ENCODE measurements at places on chromosomes 12 and 14.

DNA sequence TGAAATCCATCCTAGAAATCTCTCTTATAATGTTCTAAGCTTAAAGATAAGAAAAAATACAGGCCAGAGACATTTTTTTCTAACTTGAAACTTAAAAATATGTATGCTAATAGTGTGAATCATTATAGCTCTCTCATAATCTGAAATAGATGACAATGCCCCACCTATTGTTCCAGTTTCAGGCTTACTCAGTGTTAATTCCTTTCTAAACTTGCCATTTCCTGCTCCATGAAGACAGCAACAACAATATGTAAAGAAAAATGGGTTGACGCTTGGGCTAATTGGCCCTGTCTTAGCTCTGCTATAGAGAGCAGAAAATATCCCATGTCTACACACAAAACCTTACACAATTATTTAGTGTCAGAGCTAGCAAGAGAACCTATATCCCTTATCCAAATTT lies 37.1 kb downstream of the LMO3 start:
- DNase-seq = no peak

GRCh38 chr14:67453575-67454300 lies 34.8 kb downstream of the TMEM229B start:
- no peak for DNase-seq

- DNase-seq = no peak
These were observed 1.4 kb upstream of the STON2 start for GRCh38 chr14:81401420-81402122.

DNA sequence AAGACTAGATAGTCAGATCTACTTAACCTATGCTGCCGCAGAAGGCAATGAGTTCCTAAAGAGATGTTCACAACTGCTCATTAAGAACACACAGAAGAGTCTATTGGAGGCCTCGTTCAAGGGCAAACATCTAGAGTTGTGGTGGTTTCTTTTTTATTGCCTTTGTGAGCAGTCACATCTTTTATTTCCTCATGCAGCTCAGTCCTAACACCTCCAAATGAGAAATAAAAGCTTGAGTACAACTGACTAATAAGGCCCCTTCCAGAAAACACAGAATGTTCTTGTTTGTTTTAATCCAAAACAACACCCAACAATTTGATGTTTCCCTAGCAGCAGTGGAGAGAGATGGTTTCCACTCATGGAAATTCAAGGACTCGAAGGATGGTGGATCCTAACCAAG lies 123.5 kb upstream of the NOS1 start:
- DNase-seq = no peak

- peak; percentile 87 for DNase-seq
These were observed 31.5 kb downstream of the TMEM132D start for GRCh38 chr12:129871991-129872972.

GRCh38 chr12:94872971-94873733 lies 130.3 kb downstream of the NDUFA12 start:
- DNase-seq = no peak

DNA sequence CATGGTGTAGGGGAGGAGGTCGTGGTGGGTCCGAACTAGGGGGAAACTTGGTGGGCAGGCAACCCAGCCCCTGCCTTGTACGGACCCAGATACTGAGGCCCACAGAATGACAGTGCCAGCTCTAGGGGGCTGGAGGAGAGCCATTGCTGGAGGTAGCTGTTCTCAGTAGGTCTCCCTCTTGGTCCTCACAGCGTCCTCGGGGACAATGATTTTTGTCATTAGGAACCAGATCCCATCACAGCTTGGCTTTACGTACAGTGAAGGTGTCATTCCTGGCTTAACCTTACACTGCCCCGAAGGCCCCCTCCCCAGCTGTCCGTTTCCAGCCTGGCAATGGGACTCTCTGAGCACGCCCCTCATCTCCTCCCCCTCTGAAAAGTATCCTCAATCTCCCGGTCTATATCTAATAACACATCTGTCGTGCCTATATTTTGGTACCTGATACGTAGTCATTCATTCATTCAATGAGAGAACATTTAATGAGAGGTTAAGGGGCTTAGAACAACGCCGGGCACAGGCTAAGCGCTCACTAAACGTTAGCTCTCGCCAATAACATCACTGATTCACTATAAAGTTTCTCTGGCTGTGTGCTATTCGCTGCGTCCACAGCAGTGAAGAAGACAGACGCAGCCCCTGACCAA lies 597 bp upstream of the DYNC1H1 start:
- no peak for DNase-seq

DNA sequence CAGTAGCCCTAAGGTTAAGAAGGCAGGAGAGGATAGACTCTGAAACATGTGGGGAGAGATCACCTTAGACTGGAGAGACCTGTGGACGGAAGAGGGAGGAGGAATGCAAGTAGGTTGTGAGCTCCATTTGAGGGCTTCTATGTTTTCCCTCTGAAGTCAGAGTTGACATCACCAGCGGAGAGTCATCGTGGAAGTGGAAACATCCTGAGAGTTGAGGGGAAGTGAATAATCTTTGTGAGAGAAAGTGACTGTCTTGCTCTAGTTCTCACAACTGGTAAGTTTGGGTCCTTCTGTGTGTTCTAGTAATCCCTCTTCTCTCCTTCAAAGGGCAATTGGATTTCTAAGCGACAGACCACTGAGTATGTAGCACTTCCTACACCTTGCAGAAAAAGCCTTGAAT lies 103.6 kb upstream of the CCND2 start:
- no peak for DNase-seq

DNA sequence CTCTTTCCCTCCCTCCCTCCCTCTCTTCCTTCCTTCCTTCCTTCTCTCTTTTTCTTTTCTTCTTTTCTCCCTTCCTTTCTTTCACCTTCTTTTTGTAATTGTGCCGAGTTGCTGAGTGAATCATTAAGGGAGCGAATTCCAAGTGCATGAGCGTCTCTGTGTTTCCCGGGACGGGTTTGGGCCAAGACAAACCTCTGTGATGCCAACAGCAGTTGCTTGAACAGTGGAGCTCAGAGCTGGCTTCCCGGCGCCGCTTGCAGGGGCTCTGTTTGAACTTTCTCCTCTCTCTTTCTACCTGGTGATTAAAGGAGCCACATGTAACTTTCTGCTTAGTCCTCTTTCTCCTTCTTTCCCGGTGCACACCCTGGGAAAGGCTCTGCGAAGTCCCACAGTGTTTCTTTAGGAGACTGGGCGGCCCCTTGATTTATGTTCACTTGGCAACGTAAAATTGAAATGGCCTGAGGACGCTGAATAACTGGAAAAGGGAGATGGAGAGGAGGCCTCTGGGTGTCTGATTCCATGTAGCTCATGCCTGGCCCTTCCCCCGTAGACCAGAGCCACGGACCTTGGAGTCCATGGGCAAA lies 33.7 kb upstream of the MAP1LC3B2 start:
- DNase-seq = no peak

- DNase-seq = no peak
These were observed 3.3 kb downstream of the PARP11 start for GRCh38 chr12:3869865-3870264.

- DNase-seq = no peak
These were observed 154.2 kb downstream of the PLCZ1 start for GRCh38 chr12:18583655-18584054.

DNA sequence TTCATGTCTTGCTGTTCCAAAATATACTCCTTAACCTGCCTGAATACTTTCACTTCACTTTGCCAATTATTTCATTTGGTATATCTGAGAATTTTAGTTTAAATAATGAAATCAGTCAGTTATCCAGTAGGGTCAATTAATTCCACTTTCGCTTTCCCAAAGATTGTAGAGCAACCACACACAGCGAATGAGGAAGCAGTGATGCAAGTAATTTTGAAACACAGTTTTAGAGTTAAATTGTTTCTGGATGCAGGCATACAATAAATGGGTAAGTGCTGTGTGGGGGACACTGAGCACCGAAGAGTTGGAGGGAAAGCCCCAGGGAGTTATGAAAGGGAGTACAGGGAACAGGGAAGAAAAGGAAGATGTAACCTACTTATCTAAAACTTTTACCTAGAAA lies 62.8 kb downstream of the TSHR start:
- DNase-seq = no peak

- DNase-seq = peak; percentile 69
These were observed 51.4 kb upstream of the OAS1 start for GRCh38 chr12:112855375-112855774.

DNA sequence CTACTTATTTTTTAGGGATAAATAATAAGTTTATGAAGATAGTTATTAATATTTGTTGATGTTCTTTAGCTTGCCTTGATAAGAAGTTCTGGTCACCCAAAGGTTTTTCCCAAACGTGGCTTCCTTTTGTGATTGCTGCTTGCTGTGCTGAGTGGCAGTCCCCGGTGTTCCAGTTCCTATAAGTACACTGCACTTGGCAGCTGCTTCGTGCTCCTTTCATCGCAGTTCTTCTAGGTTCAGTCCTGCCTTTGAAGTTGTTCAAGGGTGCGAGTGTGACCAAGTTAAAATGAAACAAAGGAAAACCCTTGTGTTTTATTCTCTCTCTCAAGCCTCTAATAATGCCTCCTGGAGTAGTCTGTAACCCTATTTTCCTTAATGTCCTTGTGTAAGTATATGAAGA lies 128.5 kb upstream of the ATF1 start:
- no peak for DNase-seq

DNA sequence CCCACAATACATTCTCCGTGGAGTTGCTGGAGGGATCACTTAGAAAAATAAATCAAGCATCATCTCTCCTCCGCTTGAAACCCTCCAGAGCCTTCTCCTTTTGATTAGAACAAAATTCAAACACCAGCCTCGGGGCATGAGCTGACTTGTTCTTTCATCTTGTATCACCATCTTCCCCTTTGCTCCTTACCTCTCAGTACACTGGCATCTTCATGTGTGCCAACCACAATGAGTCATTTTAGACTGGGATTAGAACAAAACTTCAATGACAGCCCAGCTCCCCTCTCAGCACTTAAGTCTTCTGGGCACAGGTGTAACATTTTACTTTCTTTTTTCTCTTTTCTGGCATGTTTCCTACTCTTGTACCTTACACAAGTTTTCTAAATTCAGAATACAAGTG lies 1159.2 kb upstream of the TMEM132C start:
- DNase-seq = no peak

- no peak for DNase-seq
These were observed 133.1 kb downstream of the SLC15A4 start for GRCh38 chr12:128690641-128691040.

GRCh38 chr12:87383680-87384079 lies 645.5 kb downstream of the C12orf50 start:
- no peak for DNase-seq

GRCh38 chr14:58138714-58139482 lies 13.1 kb downstream of the ARMH4 start:
- DNase-seq = no peak

- no peak for DNase-seq
These were observed 43.9 kb upstream of the SYCP3 start for GRCh38 chr12:101783150-101783549.

DNA sequence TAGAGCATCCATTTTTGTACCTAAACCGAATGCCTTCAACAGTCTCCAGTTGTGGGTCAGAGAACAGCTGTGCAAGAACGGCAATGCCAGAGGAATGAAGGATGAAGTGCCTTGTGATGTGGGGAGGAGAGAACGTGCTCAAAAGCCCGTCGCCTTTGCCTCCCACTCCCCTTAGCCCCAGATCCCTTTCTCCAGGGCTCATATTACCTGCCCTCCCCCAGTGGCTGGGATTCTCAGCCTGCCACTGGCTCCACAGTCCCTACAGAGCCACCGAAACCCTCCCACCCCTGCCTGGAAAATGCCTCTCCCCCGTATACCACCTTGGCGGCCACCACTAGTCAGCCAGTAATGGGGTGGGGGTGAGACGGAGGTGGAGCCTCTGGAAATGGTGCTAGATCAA lies 158.5 kb downstream of the ZFP36L1 start:
- DNase-seq = no peak

- no peak for DNase-seq
These were observed 14.8 kb upstream of the GABARAPL1 start for GRCh38 chr12:10197879-10198278.

- DNase-seq = no peak
These were observed 103.0 kb upstream of the SFSWAP start for GRCh38 chr12:131607658-131608447.

- DNase-seq = peak; percentile 15
These were observed 113.7 kb downstream of the LMO3 start for GRCh38 chr12:16492240-16492639.

- no peak for DNase-seq
These were observed 11.2 kb upstream of the LRP1-AS start for GRCh38 chr12:57158665-57159064.

DNA sequence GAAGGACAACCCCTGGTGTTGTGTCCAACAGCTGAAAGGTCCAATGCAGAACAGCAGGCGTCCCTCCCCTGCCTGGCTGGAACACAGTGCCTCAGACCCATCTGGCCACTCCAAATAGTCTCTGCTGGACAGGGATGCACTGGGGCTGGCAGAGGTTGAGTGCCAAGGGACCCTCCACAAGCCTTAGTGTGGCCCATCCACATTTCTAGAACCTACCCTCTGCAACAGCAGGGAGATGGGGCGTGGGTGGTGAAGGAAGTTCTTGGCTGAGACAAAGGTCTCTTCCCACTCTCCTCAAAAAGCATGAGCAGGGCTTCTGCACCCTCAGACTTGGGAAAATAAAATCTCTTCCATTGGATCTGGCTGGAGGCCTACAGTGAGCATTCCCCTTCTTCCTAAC lies 36.5 kb downstream of the LTBP2 start:
- DNase-seq = no peak

DNA sequence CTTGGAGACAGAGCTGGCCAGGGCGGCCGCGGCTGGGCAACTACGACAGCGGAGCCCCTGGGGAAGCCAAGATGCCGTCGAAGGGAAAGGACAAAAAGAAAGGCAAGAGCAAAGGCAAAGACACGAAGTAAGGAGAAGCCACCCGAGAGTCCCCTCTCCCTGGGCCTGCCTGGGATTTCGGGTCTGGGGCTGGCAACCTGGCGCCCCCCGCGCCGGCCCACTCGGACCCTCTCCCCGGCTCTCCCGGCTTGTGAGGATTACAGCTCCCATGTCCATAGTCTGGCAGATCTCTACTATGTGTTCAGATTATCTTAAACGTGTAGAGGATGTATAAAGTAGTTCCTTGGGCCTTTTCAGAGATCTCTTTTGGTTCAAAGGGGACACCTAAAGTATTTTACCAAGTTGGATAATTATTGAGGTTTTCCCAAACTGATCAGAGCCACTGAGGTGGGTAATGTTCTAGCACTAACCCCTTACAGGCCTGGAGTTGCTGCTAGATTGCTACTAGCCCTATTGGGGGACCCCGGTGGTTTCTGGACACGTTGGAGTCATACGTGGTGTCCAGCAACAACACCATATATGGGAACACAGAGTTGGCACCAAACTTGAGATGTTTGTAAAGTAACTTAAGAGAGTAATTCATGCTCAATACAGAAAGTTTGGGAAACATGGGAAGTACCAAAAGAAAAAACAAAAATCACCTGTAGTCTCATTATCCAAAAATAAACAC lies 424 bp downstream of the BBOF1 start:
- DNase-seq = no peak

DNA sequence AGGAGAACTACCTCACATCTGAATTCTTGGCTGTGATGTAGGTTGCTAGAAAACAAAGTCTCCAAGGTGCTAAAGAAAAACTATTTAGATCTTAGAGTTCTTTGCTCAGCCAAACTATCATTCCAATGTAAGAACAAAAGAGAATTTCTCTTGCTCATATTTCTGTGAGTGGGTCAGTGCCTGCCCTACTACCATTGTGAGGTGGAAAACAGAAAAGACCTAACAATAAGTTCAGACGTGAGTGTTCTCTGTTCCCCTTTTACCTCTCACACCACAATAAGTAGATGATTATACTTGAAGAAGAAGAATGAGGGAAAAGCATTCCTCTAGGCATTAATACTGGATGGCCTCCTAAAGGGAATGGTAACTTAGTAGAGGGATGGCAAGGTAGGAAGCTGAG lies 187.4 kb upstream of the KITLG start:
- no peak for DNase-seq

GRCh38 chr12:70590051-70590450 lies 47.2 kb downstream of the PTPRB start:
- peak; percentile 78 for DNase-seq
